ENCODE measurements at places on chromosomes 1 and 21. TPM values are rescaled to one million over a fixed set of nuclear protein-coding genes. Genes with fewer than 3 reads are reported as not detected.

LRRC53 gene
- not detected for total RNA-seq

DNA sequence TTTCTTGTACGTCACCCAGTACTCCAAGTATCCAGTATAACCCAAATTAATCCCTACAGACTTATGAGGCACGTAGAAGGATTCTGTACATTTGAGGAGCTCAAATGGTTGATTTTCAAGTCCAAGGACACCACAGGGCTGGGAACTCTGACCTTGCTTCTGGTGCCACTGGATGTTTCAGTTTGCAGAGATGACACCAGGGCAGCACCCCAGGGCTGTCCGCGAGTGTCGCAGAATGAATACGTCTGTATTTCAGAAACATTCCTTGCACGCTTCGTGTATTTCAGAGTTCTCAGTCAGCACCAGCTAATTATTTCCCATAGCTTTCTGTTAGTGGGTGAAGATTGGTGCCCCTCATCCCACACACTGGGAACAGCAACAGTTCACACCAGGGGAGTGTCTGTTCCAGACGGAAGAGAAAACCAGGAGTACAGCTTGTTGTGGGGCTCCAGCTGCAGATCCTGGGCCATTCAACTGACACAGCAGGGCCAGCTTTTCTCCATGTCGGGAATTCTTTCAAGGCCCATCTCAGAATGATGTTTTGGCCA, 159.2 kb downstream of the RHOU start:
- no peaks in the 10 kb centered on the region for H3K36me3 ChIP-seq
- H3K27ac ChIP-seq, result no peak overlapping the region
- no peaks in the 10 kb centered on the region for H3K4me1 ChIP-seq
- DNase-seq, result no peak

DNA sequence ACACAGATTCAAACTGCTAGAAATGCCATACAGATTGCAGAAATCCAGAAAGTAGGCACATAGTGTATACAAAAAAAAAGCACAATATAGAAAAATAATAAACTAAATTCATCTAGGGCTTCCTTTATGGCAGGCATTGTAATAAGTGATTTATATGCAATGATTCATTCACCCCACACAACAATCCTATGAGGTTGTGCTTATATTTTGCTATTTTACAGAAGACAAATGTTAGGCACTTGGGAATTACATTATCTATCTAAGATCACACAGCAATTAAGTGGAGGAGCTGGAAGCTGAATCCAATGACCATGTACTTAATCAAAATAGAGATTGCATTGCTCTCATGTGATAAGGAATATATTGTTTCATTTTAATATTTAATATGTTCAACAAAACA, 225.7 kb upstream of the KCNK2 start:
- H3K27ac ChIP-seq, result no peak overlapping the region
- no peaks in the 10 kb centered on the region for H3K27me3 ChIP-seq
- H3K4me1 ChIP-seq, result no peaks in the 10 kb centered on the region
- H3K4me3 ChIP-seq, result no peak overlapping the region

DNA sequence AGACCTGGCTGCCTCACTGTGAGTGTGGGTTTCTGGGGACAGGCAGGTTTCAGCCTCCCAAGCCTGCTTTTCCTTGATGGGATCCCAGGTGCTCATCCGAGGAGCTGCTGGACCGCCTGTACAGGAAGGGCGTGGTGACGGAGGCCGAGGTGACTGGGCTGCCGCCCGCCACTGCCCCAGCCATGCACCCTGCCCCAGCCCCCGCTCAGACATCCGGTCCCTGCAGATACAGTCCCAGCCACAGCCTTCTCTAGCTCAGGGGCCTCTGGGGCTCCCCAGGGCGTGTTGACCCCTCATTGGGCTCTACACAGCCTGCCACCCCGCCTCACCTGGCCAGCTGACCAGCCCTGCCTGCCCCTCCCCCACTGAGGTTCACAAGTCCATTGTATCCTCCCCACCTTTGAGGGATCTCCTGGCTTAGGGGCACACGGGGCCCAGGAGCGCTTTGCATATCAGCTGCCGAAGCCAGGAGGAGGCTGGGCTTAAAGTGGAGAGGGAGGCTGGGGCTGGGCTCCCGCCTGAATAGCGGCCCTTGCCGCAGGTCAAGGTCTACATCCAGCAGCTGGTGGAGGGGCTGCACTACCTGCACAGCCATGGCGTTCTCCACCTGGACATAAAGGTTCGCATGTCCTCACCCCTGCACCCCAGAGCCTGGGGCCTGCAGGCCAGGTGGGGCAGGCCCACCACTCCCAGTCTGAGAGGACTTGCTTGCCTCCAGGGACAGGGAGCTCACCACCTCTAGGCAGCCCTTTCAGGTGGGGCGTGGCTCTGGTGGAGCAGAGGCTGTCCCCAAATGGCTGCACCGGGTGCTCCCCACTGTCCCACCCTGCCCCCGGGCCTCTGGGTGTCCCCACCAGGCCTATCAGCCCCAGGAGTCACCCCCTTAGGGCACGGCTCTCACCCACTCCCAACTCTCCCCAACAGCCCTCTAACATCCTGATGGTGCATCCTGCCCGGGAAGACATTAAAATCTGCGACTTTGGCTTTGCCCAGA, 38.5 kb downstream of the TRIM11 start:
- no peaks in the 10 kb centered on the region for H3K27me3 ChIP-seq
- H3K4me1 ChIP-seq, result no peaks in the 10 kb centered on the region
- no peak overlapping the region for H3K27ac ChIP-seq

GRCh38 chr1:26574018-26574417, 44.5 kb downstream of the RPS6KA1 start:
- peaks cover 5% of the 10 kb centered on the region for H3K4me1 ChIP-seq
- H3K36me3 ChIP-seq, result no peaks in the 10 kb centered on the region
- no peaks in the 10 kb centered on the region for H3K27me3 ChIP-seq
- no peak overlapping the region for H3K4me3 ChIP-seq
- no peak overlapping the region for H3K27ac ChIP-seq

DNA sequence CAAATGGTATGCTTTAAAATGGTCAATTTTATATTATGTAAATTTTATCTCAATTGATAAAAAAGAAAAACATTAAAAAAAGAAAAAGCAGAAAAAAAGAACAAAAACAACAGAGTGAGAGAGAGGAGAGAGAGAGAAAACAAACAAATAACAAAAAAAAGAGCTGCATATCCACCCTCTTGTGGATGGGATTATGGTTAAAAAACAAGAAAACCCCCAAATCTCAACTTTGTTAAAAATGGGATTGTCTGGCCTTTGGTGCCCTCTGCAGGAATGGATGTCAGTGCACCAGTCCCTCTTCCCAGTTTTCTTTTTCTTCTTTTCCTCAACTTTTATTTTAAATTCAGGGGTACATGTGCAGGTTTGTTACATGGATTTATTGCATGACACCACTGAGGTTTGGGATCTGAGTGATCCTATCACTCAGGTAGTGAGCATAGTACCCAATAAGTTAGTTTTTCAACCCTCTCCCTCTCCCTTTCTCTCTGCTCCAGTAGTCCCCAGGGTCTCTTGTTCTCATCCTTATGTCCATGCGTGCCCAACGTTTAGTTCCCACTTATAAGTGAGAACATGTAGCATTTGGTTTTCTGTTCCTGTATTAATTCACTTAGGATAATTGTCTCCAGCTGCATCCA, 28.1 kb downstream of the RNF187 start:
- no peaks in the 10 kb centered on the region for H3K4me1 ChIP-seq
- DNase-seq, result peak; percentile 10
- H3K4me3 ChIP-seq, result no peak overlapping the region
- H3K27me3 ChIP-seq, result peaks cover 34% of the 10 kb centered on the region
- no peak overlapping the region for H3K27ac ChIP-seq
- no peaks in the 10 kb centered on the region for H3K36me3 ChIP-seq

CELA3B gene
- not detected for total RNA-seq

DNA sequence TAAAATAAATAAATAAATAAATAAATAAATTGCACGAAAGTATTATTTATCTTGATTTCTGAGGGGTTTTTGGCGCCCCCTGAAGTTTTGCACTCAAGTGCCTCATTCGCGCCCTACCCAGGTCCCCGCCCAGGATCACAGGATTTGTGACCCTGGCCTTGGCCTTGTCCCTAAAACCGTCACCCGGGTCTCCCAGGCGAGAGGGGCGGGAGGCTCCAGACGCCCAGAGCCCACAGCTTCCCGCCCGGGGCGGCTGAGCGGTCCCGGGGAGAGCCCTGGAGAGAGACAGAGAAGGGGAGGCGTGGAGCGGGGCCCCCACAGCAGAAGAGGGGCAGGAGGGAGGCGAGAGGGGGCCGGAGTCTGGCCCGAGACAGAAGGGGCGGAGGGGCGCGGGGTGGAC, 91.8 kb upstream of the CASZ1 start:
- no peak overlapping the region for H3K4me3 ChIP-seq
- no peaks in the 10 kb centered on the region for H3K4me1 ChIP-seq
- no peak overlapping the region for H3K27ac ChIP-seq
- no peak for DNase-seq
- H3K27me3 ChIP-seq, result peaks cover 29% of the 10 kb centered on the region

DNA sequence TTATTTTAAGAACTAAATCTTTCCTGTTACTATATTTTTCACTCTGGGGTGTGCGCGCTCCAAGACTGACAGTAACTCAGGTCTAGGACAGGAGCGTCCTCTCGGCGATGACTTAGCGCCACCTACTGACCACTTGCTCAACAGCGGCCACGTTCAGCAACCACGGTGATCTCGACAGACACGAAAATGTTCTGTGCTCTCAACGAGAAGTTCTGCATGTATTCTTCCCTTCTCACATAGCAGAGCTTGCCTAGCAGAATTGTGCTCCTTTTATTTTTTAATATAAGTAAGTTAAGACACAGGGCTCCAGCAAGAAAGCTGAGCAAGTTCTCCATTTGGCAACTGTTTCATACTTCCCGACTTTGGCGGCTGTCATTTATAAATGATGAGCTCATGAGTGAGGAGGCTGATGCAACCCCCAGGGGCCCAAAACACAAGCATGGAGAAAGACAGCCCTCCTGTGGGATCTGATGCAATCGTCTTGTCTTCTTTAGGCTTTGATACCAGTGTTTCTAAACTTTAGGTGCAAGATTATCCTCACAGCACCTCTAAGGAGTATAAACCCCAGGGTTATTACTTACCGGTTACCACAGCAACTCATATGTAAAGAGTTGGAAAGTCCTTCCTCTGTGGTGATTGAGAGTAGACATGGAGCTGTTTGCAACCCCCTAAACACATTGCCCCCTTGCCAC, 92.6 kb downstream of the HHIPL2 start:
- peak overlapping the region; percentile 24 for H3K27ac ChIP-seq
- H3K36me3 ChIP-seq, result no peaks in the 10 kb centered on the region
- H3K27me3 ChIP-seq, result no peaks in the 10 kb centered on the region
- peak; percentile 65 for DNase-seq

GRCh38 chr1:171803045-171803444, 21.6 kb downstream of the METTL13 start:
- H3K27ac ChIP-seq, result no peak overlapping the region
- peaks cover under 1% of the 10 kb centered on the region for H3K36me3 ChIP-seq
- no peak overlapping the region for H3K4me3 ChIP-seq
- no peaks in the 10 kb centered on the region for H3K4me1 ChIP-seq

DNA sequence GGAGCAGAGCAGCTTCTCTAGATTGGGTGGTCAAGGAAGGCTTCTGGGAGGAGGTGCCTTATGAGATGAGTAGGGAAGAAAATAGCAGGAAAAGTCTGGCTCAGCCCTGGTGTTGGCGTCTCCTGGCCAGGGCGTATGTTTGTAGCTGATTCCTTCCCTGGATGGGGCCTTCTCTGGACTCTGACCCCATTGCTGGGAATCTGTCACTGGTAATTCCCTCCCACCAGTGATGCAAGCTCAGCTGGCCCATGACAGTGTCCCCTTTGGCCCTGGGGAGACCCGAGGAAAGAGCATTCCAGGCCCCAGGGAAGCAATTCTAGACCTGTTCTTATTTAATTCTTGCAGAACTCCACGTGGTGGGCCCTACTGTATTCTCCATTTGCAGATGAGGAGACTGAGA, 20.7 kb downstream of the IGSF21 start:
- no peaks in the 10 kb centered on the region for H3K4me1 ChIP-seq
- H3K4me3 ChIP-seq, result no peak overlapping the region
- DNase-seq, result no peak
- no peak overlapping the region for H3K27ac ChIP-seq

DNA sequence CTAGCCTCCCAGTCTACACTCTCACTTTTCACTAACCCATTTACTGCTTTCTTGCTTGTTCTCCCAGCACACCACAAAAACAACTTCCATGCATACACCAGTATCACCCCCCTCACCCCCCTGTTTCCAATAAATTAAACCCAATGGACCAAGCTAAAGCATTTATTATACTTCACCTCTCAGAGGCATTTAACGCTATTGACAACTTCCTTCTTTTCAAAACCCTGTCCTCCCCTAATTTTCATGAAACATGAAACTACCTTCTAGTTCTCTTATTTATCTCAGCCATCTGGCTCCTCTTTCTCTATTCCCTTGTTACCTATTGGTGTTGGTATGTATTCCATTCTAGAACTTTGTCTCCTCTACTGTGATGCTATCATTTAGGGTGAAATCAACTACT, 32.3 kb downstream of the PTPRC start:
- no peak for DNase-seq
- H3K4me1 ChIP-seq, result peaks cover 36% of the 10 kb centered on the region
- no peaks in the 10 kb centered on the region for H3K27me3 ChIP-seq

MPL gene
- not detected for total RNA-seq

GRCh38 chr1:110119843-110120242, 7.6 kb downstream of the UBL4B start:
- H3K27me3 ChIP-seq, result peaks cover 15% of the 10 kb centered on the region
- H3K4me1 ChIP-seq, result no peaks in the 10 kb centered on the region
- no peak for DNase-seq
- H3K36me3 ChIP-seq, result no peaks in the 10 kb centered on the region

PPIAL4G gene
- not detected for total RNA-seq

DNA sequence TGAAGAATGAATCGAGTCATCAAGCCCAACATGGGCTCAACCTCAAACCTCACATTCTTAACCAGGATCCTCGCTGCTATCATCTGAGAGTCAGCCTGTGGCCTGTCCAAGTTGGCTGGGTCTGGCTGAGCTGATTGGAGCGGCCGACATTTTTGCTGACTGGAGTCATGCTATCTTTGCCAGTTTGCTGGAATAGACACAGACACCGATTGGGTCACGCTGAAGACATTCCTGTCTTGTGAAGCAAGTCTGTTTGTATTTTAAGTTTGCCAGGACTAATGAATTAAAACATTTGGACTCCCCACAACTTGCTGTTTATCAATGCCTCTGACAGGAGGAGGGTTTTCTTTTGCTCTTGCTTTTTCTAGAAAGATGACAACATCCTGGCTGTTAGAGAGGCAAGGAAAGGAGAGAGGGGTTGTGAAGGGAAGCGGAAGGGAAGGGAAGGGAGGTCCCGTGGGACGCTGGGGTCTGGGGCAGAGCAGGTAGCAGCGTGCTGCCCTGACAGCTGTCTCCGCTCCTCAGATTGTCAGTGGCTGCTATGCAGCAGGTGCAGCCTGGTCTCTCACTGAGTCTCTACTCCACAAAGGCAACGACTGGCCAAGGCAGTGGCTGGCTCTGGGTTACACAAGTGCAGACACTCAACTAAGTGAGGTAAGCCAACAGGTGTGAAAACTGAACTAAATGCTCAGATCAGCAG, at the start of gene MAP3K7CL:
Gene MAP3K7CL, plus strand, starts transcription at position 375 of the 700 bp plus-strand sequence. CDS start 2,701 bp downstream, outside the sequence.
- no peaks in the 10 kb centered on the region for H3K27me3 ChIP-seq
- H3K27ac ChIP-seq, result peak within 1 kb of the TSS; percentile 93
- H3K4me1 ChIP-seq, result peaks cover 14% of the 10 kb centered on the region
- H3K36me3 ChIP-seq, result peaks cover 11% of the 10 kb centered on the region
- H3K4me3 ChIP-seq, result peak within 1 kb of the TSS; percentile 65

- no peak overlapping the region for H3K4me3 ChIP-seq
- no peaks in the 10 kb centered on the region for H3K36me3 ChIP-seq
- no peaks in the 10 kb centered on the region for H3K27me3 ChIP-seq
- peaks cover 7% of the 10 kb centered on the region for H3K4me1 ChIP-seq
- no peak overlapping the region for H3K27ac ChIP-seq
- DNase-seq, result no peak
Measured at GRCh38 chr1:176032040-176032645, 174.9 kb downstream of the COP1 start.

TDRD5 gene
- total RNA-seq, result not detected

ICOSLG gene
- 4.7 TPM for total RNA-seq

LYPD8 gene
- not detected for total RNA-seq
